ENCODE measurements at places on chromosomes 5 and 9.

DNA sequence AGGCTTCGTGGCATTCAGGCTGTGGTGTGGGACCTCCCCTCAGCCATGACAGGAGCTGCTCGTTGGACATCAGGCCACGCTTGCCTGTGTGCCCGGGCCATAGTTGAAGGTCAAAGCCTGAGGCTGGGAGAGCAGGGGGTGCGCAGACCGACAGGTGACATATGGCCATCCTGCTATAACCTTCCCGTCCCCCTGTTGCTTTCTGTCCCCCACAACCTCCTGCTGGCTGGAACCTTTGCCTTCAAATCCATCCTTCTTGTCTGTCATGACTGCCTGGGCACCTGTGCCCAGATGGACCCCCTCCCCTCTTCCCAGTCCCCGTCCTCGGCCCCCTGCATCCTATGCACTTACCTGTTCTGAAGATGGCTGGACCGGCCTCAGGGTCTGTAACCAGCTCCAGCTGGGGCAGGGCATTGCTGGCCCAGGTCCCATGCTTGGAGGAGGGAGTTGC is 83.2 kb downstream of the WNK2 start:
- DNase-seq = no peak

DNA sequence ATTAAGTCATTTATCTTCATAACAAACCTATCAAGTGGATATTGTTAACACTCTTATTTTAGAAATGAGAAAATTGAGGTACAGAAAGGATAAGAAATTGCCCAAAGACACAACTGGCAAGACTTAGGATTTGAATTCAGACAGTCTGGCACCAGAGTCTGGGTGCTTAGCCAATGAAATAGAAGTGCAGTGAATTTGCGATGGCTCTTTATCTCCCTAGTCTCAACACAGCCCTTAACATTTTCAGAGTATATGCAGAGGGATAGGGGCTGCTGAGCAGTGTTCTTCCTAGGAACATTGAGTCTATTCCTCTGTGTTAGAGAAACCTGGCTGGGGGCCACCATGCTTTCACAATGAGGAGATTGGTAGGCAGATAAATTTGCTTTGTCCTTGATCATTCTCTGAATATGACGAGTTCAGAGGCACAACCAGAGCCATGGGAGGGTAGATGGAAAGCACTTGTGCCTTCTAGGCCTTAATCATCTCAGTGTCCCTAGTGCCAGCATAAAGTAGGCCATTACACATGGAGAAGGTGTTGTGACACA is 6.1 kb upstream of the FSD1L start:
- DNase-seq = no peak

GRCh38 chr5:103624035-103624480 is 61.5 kb upstream of the NUDT12 start:
- no peak for DNase-seq

DNA sequence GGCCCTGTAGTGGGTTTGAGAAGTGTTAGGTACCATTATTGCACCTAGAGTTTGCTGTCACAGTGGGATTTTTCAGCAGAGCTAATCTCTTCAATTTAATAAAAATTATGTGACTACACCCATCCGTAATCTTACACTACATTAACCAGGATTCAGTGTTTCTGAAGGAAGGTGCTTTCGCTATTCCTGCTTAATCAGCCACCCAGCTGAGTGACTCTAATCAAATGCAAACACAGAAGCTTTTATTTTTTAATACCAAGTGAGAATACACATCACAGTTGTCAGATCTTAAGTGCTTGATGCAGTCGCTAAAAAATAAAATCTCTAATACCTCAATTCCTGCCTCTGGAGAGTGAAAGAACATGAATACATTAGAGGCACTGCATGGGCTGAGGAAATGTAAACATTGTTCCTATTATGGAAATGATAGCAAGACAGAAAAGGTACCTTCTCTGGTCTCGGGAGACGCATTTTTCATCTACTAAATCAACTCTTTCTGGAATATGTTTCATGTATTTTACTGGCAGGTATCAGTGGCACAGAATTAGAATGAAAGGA is 125.7 kb downstream of the SEMA6A start:
- no peak for DNase-seq

DNA sequence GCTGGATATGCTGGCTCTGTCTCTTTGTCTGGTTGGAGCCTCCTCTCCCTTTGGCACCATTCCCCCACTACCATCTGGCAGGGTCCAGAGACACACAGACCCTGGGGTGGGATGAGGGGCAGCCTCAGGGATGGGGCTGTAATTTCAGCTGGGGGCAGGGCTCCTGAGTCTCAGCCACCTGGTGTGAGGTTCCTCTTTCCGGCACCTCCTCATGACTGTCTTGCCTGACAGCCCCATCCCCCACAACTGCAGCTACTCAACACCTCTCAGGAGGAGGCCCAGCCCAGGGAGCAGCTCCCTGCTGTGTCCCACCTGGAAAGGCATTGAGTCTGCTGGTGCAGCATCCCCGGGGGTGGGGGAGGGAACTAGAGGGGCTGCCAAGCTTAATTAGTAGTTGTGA is 11.7 kb upstream of the RPS14 start:
- DNase-seq = no peak

DNA sequence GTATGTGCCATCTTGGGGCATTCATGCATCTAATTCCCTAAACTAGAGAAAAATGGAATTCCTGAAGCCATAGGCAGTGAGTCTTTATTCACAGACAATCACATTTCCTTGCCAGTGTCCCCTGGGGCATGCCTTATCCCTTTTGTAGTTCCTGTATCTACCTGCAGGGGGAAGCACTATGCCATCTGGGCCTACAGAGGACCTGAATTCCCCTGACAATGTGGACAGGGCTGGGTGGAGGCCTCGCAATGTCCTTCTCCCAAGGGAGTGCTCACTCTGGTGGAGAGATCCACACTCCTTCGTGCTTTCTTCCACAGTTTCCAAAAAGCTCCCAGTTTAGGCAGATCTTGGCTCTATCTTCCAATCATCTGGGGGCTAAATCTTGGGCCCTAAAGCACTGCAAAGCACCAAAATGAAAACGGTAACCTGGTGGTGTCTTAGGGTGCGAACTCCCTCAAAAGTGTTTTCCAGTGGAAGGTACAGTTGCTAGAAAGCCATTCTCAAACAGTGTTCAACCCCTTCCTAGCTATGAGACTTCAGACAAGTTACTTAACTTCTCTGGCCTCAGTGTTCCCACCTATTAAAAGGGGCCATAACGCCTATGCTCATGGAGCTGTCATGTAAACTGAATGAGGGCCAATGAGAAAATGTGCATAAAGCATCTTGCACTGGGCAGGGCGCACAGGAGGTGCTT is 17.5 kb downstream of the WHRN start:
- DNase-seq = peak; percentile 68

GRCh38 chr9:130561056-130561455 is 18.3 kb upstream of the FUBP3 start:
- DNase-seq = no peak

GRCh38 chr5:107916731-107917725 is 246.3 kb upstream of the EFNA5 start:
- no peak for DNase-seq

DNA sequence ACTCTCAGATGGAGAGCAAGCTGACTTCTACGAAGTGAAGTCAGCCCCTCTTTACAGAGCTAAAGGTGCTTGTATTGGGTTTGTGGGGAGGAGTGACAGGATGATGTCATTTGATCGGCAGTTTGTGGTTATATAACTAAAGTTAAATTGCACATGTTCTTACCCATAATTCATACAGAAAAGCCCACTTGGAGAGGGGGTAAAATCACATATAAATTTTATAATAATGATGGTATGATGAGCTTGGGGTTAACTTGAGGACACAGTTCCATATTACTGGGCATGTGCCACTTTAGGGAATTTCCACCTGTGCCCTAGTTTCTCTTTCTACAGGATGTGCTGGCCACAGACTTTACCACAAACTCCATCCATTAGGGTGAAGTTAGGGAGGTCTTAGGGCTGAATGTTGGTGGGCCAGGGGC is 1178.6 kb upstream of the CDH9 start:
- DNase-seq = no peak

GRCh38 chr9:125633116-125633745 is 73.8 kb downstream of the MAPKAP1 start:
- DNase-seq = no peak

DNA sequence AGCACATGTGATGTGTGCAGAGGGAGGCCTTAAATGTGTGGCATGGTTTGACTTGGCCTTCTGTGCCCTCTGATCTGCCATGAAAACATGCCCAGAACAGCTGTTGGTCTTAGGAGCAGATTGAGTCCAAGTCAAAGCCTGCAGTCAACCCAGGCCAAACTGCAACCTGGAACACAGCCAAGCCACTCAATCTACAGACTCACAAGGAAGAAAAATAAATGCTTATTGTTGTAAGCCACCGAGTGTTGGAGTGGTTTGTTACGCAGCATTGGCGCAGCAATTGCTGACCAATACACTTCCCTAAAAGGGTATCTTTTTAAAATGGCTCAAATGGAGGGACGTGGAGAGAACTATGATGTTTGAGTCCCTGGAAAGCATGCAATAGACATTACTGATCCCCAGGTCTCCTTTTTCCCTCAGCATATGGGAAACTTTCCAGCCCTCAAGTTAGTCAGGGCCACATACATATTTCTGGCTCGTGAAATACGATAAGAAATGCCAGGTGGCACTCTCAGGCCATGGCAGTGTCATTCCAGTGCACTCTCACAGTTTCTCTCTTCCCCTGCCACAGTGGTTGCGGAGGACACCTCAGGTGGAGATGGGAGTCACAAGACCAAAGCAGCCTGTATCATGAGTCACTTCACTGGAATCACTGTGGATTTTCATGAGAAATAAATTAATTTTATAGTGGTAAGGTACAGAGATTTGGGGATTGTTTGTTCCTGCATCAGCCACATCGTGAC is 168.0 kb upstream of the ZNF618 start:
- no peak for DNase-seq

DNA sequence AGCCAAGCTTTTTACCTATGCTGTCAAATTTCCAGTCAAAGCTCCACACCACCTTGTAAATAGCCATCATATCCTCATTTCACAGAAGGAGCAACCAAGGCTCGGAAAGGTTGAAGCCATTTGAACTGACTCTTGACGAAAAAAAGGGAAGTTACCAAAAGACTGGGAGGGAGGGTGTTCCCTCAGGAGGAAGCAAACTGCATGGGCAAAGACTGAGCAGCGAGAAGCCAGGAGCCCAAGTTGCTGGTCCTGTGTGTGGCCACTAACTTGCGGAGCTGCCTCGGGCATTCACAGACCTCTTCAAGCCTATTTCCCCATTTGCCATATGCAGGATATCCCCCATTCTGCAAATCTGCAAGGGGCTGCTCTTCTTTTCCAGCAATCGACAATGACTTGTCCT is 37.4 kb downstream of the TTLL11 start:
- DNase-seq = no peak

- DNase-seq = no peak
These were observed 1035.5 kb upstream of the WWC1 start for GRCh38 chr5:167255926-167256325.

- DNase-seq = no peak
These were observed 36.5 kb upstream of the CD180 start for GRCh38 chr5:67233075-67233474.

GRCh38 chr5:117889596-117889995 is 1098.8 kb downstream of the DTWD2 start:
- no peak for DNase-seq

DNA sequence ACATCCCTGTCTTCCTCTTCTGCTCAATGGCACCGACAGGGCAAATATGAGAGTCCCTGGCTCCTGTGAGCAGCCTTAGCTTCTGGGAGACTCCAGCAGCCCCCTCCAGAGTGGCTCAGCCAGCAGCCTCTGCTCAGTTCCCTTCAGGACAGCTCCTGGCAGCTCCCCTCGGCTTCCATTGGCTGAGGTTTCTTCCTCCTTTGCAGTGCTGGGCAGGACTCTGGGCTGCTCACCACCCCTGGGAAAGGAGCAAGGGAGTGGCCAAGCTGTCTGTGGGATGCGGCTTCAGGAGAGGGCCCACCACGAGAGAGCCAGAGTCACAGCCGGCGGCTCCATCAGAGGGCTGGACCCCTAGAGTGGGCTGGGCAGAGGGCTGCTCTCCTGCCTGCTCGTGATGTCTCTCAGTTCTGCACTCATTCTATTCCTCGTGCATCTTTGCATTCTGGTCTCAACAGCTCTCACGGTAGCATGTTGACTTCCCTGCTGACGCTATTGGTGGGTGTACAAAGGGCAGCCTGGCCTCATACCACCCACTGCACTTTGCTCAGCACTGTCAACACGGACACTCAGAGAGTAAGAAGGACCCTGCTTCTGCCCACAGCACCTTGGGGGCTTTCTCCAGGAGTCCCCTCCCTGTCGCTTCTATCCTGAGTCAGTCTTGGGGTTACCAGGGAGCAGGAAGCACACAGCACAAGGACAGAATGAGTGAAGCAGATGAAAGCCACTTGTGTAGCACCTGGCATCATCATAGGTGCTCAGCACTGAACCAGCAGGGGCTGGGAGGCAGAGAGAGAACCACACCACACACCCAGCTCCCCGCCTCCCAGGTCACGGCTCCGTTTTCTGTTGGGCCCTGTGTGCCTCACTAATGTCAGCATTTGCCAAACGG is 80.9 kb upstream of the ALDH1B1 start:
- DNase-seq = no peak

DNA sequence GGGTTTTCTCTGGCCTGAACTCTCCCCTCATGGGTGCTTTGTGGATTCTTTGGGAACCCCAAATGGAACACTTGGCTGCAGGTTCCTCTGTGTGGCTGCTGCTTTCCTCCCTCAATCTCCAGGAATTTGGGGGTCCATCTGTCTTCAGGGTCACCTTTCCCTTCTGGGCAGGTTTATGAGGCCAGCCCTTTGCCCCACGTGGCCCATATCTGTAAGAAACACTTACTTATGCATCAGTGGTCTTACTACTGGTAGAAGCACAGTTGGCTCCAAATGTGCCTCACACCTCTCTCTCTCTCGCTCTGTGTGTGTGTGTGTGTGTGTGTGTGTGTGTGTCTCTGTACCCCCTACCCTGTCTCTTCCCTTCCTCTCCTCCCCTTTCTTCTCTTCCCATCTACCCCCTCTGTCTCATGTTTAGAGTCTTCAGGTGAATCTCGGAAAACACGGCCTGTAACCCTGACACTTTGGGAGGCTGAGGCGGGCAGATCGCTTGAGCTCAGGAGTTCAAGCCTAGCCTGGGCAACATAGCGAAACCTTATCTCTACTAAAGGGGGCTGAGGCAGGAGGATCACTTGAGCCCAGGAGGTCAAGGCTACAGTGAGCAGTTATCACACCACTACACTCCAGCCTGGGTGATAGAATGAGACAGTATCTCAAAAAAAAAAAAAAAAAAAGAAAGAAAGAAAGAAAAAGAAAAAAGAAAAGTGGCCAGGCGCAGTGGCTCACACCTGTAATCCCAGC is 26.8 kb downstream of the C5orf15 start:
- no peak for DNase-seq

- no peak for DNase-seq
These were observed 2.0 kb downstream of the LCN9 start for GRCh38 chr9:135664801-135665794.

GRCh38 chr5:11955331-11955730 is 51.1 kb upstream of the CTNND2 start:
- no peak for DNase-seq

DNA sequence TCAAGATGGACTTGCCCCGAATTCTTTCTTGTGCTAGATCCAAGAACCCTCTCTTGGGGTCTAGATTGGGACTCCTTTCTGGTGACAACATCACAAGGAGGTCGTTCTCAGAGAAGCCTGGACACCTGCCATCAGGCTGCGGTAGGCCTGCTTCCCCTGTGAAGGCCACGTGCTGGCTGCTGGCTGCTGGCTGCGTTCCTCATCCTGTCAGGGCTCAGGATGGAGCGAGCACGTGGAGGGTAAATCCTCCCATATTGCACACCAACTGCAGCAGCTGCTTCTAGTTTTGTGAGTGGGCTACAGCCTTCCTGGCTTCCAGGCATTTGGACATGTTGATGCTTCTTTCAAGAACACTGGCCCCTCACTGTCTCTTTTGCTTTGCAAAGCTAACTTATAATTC is 95.6 kb downstream of the HSPA4 start:
- no peak for DNase-seq
